ENCODE measurements at places on chromosomes 5 and 9.

DNA sequence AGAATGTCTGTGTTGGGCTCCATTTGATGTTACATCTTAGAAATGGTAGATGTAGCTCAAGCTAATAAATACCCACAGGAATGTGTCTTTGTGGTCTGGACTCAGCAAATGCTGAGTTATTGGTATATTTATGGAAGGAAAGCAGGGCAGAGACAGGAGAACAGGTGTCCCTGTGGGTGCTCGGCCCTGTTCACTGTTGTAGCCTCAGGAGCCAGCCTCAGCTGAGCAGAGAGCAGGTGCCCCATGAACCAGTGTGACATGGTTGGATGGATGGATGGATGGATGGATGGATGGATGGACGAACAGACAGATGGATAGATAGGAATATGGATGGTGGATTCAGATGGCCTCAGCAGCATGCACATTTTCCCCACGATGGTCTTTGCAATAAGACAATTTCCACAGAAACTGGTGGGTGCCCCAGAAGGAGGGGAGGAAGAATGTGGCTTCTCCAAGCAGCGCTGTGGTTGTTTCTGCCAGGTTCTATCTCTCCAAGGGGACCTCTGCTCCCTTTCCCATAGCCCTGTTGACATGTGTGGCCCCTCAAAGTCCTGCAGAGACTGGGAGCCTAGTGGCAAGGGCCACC, 8.2 kb upstream of the IRF1 start:
- DNase-seq, result no peak

DNA sequence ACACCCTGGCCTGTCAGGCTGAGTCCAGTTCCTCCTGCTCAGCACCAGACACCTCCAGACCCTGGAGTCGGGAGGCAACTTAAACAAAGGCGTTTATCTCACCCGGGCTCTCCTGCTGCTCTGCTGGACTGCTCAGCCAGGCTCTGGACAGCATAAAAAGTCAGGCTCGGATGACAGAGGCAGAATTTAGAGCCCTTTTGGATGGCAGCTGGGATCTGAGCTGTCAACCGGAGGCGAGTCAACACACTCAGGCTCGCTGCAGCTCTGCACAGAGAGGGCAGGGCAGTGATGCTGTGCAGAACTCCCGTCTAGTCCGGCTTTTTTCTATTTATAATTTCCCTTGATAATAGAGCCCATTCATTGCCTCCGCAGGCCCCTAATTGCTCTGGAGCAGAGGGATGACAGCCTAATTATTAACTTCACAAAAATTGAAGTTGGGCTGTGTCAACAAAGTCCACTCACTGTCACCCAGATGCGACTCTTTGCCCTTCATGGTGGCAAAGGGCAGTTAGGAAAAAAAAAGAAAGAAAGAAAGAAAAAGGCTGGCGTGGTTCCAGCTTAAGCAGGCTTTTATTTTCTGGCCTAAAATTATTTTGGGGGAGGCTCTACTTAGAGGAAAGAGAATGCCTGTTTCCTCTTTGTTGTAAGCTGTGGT, 37.6 kb downstream of the STC2 start:
- no peak for DNase-seq

DNA sequence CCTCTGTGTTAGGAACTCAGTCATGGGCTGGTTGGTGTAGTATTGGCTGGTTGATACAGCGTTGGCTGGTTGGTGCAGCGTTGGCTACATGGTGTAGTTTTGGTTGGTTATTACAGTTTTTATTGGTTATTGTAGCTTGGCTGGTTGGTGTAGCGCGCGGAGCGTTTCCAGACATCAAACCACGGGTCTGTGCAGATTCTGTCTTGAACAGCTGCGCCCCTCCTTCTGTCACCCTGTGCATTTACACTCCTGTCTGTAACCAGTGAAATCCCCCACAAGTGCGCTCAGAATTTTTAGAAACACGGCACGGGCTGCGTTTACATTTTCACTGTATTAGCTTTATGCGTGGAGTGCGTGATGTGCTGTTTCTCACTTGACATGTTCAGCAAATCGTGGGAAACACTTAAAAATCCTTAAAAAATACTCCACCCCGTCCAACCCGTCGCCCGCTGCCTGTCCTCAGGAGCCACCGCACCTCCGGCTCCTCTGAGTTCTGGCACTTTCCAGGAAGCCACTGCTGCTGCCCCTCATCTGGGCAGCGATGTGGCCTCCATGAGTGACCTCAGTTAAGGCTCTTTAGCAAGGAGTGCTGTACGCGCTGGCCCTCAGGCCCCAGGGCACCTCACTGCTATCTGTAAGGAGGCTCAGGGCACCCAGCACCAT, 20.8 kb downstream of the NKD2 start:
- no peak for DNase-seq

DNA sequence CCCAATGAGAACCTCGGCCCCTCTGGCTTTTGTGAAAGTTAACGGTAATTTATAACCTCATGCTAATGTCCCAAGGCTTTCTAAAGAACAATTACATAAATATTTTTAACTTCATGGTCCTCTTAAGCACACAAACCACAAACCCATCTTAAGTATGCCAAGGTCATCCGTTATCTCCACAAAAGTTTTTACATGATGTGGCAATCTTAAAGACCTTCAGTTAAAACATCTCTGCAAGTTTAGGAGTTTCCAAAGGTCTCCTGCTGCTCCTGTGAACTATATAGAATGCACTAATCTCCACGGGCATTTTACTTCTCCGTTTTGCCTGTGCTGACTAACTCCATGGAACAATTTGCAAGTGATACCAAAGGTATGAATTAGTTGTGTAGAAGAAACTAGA, 228.2 kb downstream of the TLE1 start:
- no peak for DNase-seq

DNA sequence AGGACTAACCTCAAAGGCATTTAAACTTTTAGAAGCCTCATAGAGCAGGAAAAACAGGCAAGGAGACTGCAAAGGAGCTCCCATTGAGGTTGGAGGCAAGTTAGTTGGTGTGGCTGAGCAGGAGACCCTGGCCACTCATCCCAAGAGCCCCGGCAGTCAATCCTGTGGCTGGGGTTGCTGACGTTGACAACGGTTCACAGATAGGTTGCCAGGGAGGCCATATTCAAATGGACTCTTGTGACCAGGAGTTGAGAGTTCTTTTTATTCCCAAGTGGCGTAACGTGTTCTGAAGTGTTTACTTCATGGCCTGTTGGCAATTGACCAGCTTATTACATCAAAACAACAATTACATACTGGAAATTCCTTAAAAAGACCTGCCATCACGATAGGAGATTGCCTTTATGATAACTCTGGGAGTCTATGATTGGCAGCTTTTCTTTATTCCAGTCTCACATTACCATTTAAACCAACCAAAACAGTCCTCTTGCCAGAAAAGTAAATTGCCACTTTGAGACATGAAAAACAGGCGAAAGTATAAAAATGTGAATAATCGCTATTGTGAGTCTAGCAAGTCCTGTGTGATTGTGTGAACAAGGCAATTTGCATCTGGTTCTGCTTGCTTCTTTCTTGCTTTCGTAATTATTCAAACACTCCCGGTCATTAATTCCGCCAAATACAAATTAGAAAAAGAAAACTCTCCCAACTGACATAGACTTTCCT, 394.9 kb downstream of the MED10 start:
- no peak for DNase-seq

- no peak for DNase-seq
Measured at GRCh38 chr9:138024831-138025291, 147.3 kb downstream of the CACNA1B start.

- DNase-seq, result no peak
Measured at GRCh38 chr9:116174347-116174746, 20.8 kb downstream of the PAPPA start.

GRCh38 chr9:71004196-71004595, 117.2 kb downstream of the TRPM3 start:
- DNase-seq, result no peak
